Umbilical cord (tissue), 2 donors: ENCODE measurements at places on chromosomes 4 and X.

- no peak for DNase-seq
Observed at GRCh38 chrX:15013461-15013860, 140.2 kb downstream of the MOSPD2 start.

GRCh38 chrX:42107495-42108488 is 184.4 kb upstream of the CASK start:
- peak; percentile 63 for DNase-seq

DNA sequence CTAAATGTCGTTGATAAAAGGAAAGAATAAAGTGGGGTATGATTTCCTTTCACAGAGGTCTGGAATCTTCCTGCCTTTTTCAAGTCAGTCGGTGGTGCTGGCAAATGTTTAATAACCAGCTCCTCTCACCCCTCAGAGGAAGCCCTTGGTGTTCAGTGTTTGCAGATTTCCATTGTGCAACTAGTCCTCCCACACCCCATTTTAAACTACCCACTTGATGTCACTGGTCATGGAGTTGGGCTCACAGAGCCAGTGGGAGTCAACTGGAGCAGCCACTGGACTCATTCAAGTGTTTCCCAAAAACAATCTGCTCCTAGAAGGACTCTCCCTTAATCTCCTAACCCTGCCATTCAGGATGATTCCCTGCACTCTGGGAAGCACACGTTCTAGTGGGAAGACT is 149.2 kb downstream of the PTTG2 start:
- no peak for DNase-seq

GRCh38 chr4:31081366-31081765 is 361.2 kb downstream of the PCDH7 start:
- DNase-seq, result peak; percentile 69

GRCh38 chrX:53263597-53264094 is 17.7 kb downstream of the IQSEC2 start:
- DNase-seq, result no peak

DNA sequence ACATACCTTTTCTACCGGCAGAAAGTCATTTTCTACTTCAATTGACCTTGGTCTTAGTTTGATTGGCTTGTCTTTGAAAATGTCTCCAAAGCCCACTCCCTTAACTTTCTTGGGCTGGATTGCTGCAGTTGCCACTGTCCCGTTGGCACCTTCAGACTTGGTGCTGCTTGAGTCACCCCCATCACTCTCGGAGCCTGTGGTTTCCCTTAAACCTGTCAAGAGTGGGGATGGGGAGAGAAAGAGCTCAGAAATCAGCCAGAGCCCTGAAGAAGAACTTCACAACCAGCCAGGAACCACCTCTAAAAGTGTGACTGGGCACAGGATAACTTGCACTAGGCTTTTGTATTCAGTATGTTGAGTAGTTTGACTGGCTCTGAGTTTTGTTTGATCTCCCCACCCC is 168.5 kb upstream of the MAP3K15 start:
- DNase-seq, result no peak

DNA sequence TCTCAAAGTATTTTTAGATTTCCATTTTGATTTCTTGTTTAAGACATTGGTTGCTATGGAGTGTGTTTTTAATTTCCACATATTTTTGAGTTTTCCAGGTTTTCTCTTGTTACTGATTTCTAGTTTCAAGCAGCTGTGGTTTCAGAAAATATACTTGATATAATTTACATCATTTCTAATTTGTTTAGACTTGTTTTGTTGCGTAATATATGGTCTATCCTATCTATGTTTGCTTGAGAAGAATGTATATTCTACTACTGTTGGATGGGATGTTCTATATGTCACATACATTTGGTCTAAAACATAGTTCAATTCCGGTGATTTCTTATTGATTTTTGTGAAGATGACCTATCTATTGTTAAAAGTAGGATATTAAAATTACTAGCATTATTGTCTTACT is 170.5 kb upstream of the EMCN start:
- no peak for DNase-seq

- DNase-seq, result peak; percentile 74
Observed at GRCh38 chrX:68894513-68895340, 65.9 kb downstream of the EFNB1 start.

DNA sequence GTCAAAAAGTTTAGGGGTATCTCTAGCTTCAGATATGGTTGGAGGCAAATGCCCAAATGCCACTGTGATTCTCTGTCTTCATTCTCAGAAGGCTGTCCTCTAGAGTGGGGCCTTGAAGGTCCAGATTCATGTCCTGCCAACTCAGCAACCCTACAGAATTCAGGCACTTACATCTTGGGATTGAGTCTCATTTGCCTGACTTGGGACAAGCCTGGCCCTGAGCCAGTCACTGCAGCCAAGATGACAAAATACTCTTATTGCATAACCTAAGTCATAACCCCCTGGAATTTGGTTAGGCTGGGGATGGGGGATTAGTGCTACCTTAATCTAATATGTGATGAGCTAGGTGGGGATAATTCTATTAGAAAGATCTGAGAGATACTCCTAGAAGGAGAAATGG is 100.5 kb downstream of the AREG start:
- DNase-seq, result no peak

- DNase-seq, result peak; percentile 1
Observed at GRCh38 chrX:41145920-41146608, 60.8 kb downstream of the USP9X start.

DNA sequence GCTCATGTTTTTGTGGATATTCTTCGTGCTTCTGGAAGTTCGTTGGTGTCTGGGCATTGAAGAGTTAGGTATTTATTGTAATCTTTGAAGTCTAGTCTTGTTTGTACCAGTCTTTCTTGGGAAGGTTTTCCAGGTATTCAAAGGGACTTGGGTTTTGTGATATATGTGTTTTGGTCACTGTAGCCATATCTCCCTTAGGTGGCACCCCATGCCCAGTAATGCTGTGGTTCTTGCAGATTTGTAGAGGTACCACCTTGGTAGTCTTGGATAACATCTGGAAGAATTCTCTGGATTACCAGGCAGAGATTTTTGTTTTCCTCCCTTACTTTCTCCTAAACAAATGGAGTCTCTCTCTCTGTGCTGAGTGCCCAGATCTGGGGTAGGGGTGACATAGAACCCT is 184.1 kb downstream of the TEX13C start:
- no peak for DNase-seq

DNA sequence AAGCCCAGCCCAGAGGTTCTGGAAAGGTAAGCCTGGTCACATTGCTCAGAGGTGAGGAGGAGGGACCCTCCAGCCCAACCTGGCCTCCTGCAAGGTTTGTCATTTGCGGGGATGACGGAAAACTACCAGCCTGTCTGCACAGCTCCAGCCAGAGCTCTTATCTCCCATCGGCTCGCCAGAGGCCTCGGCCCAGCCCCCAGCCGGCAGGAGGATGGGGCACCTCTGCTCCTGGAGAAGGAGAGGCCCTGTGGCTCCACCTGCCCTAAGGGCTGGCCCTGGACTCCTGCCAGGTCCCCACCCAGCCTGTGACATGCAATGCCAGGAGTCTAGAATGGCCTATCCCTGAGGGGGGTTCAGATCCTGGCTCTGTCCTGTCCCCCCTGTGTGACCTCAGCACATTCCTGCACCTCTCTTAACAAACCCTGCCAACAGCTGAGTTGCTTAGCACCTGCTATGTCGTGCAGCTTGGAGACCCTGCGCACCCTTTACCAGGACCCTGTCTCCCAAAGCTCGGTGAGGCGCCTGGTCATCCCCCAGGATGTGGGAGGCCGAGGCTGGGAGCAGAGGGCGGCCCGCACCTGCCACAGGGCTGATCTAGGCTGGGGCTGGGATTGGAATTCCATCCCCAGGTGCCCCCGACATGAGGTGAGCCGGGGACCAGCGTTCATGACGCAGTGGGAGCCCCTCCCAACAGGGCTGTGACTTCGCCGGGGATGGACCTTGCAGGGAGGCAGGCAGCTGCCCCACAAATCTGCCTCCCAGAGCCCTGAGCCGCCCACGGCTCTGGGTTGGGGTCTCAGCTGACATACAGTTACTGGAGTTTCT is 14.4 kb downstream of the ADRA2C start:
- peak; percentile 25 for DNase-seq

DNA sequence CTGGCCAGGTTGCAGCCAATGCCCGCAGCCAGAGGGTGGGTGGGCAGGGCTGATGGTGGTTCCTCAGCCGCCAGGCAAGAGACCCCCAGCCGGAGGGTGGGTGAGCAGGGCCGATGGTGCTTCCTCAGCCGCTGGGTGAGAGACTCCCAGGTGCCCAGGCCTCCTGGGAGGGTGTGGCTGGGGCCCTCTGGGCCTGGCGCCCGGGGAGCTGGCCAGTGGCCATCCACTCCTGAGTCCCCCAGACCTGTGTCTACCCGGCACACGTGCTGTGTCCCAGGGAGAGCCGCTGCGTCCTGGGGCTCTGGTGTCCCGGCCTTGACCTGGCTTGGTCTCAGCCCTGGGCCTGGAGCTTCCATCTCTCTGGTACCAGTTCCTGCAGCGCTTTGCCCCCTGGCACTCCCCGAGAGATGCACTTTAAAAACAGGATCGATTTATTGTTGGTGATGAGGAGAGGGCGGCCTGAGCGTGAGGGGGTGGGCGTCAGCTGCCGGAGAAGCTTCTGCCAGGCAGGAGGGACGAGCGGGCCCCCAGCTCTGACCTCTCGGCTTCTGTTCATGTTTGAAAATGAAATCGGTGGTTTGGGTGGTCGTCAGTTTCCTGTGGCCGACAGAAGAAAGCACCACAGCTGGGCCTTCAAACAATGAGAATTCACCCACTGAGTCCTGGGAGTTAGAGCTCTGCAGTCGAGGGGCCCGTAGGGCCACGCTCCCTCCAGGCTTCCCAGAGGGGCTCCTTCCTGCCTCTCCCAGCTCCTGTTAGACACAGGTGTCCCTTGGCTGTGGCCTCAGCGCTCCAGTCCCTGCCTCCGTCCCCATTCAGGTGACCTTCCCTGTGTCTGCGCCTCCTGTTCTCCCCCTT is 6.5 kb downstream of the DOK7 start:
- DNase-seq, result no peak

- DNase-seq, result no peak
Observed at GRCh38 chr4:25308761-25309160, 3.8 kb upstream of the ZCCHC4 start.

DNA sequence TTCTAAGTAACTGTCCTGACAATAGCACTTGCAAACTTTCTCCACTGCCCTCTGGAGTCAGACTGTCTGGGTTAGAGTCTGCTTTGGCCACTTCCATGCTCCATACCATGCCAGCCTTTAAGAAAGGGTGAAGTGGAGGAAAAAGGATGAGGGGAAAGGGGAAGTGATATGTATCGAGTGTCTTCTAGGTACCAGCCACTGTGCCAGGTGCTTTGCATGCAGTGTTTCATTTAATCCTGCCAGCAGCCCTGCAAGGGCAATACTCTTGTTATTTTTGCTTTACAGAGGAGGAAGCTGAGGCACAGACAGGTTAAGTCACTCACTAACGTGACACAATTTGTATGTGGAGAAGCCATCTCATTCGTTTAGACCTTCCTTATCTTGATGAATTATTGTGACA is 55.6 kb downstream of the RTL9 start:
- DNase-seq, result no peak

- no peak for DNase-seq
Observed at GRCh38 chrX:53316860-53317237, 35.5 kb upstream of the IQSEC2 start.

DNA sequence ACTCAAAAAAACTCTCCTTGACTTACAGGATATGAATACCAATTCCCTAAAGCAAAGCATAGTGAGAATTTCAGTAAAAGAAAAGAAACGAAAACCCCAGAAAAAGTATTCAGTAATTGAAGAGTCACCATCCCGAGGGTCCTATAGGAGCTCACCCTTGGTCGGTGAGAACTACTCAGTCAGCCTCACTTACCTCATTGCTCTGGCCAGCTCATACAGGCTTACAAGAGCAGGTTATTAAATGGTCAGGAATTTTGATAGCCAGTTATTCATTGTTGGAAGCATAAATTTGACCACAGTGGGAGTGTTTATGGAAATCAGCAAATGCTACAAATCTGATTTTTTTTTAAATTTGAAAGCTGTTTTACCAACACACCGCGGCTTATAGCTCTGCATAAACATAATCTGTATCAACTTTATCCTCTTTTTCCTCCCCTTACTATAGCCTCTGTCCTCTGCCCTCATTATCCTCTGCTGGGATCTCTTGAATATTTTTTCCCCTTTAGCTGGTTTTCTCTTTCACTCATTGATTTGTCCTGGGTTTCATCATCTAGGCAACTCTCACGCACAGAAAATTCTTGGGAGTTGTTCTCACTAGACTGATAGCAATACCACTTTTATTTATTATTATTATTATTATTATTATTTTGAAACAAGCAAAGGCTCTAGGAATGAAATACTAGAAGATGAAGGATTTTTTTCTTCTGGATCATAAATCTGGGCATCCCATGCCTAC is 11.0 kb upstream of the CXCL2 start:
- no peak for DNase-seq

- DNase-seq, result no peak
Observed at GRCh38 chr4:108700081-108700757, 49.8 kb downstream of the OSTC start.

DNA sequence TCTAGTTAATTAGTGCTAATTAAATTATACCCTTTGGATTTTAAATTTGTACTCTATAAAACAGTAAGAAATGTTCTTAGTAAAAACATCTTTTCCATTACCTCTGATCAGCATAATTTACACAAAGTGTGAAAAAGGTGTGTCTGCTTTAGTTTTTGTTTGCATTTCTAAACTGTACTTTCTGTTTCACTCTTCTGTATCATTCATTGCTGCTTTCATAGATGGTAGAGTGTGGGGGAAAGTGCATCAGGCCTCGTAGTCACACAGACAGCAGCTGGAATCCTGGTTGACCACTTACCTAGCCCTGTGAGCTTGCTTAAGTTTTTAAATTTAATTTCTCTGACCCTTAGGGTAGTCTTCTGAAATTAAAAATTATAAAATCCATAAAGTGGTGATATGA is 275.4 kb upstream of the PITX2 start:
- no peak for DNase-seq

DNA sequence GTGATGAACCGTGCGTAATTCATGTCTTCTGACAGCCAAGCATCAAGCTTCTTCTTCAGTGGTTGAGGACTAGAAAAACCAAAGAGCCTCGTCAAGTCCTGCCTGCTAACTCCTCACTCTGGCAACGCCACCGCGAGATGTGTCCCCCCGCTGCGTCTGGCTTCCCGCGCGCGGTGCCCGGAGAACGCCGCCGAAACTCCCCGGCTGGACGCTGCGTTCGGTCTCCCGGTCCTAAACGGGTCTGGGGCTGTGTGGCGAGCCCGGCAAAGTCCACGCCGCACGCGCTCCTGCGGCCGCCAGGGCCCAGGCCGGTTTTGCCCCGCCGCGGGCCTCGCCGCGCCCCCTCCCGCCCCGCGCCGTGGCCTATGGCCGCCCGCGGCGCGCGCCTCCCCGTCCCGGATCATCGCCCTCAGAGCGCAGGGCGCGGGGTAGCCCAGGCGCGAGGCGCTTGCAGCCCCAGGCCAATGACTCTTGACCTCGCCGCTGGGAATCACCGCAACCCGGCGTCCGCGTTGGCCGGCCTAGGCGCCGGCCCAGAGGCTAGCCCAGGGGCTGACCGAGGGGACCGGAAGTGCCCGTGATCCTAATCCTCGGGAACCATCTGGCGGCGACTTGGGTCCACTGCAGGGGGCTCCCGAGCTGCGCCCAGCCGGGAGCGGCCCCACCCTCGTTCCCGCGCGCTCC is at the start of gene AADAT:
Gene AADAT, minus strand, starts transcription at position 289 of the 684 bp plus-strand sequence. Its CDS starts 266 bp downstream, at position 23.
- DNase-seq, result peak; percentile 76

GRCh38 chr4:86972997-86973396 is 38.2 kb downstream of the AFF1 start:
- peak; percentile 26 for DNase-seq
